ENCODE measurements at places on chromosomes 11 and 22.
A peak's percentile ranks its signal among the peaks of the same experiment; 100 is the strongest.

GRCh38 chr11:16969010-16969999 lies 44.9 kb downstream of the PLEKHA7 start:
- no peak for DNase-seq

DNA sequence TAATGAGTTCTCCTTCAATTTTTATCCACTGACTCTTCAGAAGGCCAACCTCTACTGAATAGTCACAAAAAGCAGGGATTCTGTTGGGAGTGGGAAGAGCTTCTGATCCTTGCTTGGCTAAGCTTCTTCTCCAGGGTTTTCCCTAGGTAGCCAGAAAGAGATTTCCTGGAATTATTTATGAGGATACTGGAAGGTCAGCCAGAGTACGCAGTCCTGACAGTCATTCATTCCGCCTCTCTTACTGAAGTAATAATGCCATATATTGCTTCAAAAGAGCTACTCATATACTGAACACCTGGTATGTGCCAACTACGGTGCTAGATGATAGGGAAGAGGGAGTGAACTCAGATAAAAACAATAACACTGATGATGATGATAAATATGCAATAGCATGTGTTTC lies 116.1 kb downstream of the CCDC34 start:
- no peak for DNase-seq

DNA sequence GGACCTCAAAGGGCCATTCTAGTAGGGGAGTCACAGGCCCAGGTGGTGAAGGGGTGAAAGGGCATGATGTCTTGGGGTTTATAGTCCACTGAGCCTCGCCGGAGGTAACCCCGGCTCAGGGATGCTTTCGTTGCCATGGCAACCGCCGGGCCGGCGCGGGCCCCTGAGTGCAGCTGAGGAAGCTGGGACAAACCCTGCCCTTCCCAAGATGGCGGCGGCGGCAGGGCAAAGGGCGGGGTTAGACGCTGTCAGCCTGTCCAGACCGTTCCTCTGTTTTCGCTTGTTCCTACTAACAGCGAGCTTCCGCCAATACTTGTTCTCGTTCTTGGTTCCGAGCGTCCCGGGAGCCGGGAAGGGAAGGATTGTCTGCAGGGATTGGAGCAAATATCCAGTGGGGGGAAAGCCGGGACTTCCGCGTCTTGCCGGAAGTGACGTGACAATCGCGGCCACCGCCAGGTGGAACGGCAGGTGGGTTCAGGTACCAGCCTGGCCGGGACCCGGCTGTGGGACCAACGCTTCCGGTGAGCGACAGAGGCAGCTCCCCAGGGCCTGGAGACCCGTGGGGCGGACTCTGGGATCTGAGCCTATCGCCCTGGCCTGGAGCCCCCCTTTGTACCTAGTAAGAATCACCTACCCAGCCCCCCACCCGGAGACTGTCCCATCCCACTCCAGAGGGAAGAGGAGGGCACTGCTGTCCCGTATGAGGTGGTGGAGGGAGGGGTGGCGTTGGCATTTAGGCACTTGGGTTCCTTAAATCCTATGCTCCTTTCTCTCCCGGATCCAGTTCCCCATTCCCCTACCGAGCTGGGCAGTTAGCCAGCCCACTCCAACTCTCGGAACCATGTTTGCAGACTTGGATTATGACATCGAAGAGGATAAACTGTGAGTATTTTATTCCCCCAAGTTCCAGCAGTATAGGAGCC lies at the start of gene PICK1:
PICK1 (plus strand) TSS at position 436 of the 923 bp plus-strand sequence; CDS start at position 842, 406 bp downstream.
- peak; percentile 72 for DNase-seq

GRCh38 chr22:37196539-37197450 lies 8.7 kb upstream of the C1QTNF6 start:
- no peak for DNase-seq

DNA sequence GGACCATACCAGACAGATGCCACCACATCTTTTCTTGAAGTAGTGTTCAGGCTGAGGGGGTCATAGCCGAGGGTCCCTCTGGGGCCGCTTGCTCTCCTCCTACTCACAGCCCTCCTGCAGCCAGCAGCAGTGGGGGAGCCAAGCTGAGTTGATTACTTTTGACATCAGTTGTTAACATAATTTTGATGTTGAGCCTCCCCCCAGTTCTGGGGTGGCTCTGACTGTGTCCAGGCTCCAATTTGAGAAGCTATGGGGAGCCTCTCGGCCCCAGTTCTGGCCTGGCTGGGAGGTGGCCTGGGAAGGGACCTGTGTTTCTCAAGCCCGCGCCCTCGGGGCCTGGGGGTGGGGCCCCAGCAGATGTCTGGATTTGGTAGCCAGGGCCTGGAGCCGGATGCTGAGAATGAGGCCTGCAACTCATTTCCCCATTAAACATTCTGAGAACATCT lies 47.9 kb downstream of the KCNQ1OT1 start:
- no peak for DNase-seq

DNA sequence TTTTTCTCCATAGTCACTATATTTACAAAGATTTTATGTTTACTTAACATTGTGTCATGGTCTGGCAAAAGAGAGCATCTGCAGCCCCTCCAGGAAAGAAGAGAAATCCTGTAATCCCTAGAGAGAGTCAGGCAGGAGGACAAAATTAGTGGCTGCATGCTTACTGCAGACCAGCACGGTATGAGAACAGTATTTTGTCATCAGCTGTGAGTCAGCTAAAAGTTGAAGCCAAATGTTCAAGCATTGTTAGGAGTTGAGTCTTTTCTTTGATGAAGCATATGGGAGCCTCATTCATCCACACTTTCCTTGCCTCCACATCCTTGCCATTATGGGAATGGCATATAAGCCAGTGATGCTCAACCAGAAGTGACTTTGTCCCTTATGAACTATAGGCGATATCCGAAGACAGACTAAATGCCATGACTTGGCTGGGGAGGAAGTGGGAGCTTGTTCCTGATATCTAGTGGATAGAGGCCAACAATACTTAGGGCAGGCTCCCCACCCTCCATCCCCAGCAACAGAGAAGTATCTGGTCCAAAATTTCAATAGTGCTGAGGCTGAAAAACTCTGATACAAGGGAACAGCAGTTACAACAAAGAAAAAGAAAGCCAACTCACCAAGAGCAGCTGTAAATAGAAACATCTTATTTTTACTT lies 112.0 kb upstream of the OR5AK2 start:
- DNase-seq = no peak

DNA sequence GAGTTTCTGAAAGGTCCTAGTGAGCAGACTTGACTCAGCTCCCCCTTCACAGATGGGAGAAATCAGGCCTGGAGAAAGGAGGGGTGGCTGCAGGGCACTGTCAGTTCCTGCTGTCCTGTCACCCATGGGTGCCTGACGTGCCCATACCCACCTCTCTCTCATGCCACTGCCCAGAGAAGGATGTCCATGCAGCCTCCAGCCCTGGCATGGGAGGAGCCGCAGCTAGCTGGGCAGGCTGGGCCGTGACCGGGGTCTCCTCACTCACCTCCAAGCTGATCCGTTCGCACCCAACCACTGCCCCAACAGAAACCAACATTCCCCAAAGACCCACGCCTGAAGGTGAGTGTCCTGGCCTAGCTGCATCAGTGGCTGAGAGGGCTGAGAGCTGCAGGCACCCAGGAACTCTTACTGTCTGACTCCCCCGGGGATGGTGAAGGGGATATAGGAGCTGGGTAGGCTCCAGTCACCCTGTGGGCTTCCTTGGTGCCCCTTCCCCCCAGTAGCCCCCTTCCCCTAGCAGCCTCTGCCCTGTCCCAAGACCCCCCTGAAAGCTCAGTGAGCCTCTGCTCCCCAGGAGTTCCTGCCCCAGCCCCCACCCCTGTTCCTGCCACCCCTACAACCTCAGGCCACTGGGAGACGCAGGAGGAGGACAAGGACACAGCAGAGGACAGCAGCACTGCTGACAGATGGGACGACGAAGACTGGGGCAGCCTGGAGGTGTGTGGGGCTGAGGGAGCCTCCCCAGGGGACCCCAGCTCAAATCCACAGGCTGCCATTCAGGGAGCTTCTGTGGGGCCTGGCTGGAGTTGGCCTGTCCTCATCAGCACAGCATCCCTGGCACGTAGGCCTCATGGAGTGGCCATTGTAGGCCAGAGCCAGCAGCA lies 11.8 kb downstream of the SCYL1 start:
- DNase-seq = no peak

- DNase-seq = no peak
Observed at GRCh38 chr11:83035070-83035854, 36.4 kb downstream of the RAB30 start.

DNA sequence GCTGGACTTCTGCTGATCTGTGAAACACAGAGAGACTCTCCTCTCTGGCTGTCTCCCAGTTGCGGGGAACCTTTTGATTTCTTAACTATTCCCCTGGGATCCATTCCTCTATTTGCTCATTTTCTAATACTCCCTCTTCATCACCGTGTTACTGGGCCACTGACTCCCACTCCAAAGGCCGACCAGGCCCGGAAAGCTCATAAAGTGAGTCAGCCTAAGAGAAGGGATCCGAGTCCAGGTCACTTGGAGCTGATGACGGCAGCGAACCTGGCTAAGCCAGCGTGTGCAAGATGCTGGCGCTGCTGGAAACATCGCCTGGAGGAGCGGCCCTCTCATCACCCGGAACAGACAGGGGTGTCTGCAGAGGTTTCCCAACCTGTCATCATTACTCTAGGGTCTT lies 112.8 kb downstream of the FBXO7 start:
- no peak for DNase-seq

DNA sequence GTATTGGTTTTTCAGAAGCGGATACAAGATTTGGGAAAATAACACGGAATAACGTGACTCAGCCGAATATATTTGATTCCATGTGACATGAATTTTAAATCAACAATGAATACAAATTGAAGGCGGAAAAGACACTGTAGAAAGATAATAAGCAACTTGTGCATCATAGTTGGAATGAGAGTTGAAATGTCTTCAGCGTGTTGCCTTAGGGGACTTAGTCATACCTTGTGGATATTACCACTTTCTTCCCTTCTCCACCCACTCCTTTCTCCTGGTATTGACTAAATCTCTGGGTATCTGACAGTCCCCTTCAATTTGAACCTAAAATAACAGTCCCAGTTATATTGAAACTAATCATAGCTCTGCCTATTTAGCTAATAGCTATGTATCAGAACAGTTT lies 2373.1 kb upstream of the RAG2 start:
- no peak for DNase-seq

- no peak for DNase-seq
Observed at GRCh38 chr11:2265854-2266585, 4.4 kb downstream of the ASCL2 start.

GRCh38 chr11:23727794-23728193 lies 769.1 kb upstream of the LUZP2 start:
- DNase-seq = no peak

- no peak for DNase-seq
Observed at GRCh38 chr11:62433904-62434276, 15.1 kb downstream of the SCGB1A1 start.

- DNase-seq = no peak
Observed at GRCh38 chr11:104964247-104964646, 4.1 kb downstream of the CASP4 start.

GRCh38 chr11:47109051-47109726 lies 67.5 kb downstream of the ARFGAP2 start:
- DNase-seq = no peak

- no peak for DNase-seq
Observed at GRCh38 chr22:50015451-50016307, 3.1 kb upstream of the IL17REL start.

- no peak for DNase-seq
Observed at GRCh38 chr22:22349455-22349836, 104.9 kb downstream of the VPREB1 start.

DNA sequence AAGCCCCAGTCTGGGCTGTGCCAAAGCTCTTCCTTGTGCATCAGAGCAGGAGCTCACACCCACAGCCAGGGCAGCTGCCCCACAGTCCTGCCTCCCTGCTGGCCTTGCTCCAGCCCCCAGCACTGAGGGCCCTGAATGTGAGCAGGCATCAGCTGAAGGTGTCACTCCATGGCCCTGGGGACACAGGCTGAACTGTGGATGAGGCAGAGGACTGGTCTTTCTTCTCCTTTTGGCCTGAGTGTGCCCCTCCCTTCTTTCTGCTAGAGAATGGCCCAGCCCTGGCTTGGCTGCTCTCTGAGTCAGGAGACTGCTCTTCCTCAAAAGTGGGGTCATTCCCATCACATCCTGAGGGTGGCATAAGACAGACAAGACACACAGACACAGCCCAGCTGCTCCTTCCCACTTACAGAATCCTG lies 16.2 kb downstream of the OTOG start:
- no peak for DNase-seq
